ENCODE measurements at places on chromosomes 2 and 18. TPM values are rescaled to one million over a fixed set of nuclear protein-coding genes. Genes with fewer than 3 reads are reported as not detected.

DNA sequence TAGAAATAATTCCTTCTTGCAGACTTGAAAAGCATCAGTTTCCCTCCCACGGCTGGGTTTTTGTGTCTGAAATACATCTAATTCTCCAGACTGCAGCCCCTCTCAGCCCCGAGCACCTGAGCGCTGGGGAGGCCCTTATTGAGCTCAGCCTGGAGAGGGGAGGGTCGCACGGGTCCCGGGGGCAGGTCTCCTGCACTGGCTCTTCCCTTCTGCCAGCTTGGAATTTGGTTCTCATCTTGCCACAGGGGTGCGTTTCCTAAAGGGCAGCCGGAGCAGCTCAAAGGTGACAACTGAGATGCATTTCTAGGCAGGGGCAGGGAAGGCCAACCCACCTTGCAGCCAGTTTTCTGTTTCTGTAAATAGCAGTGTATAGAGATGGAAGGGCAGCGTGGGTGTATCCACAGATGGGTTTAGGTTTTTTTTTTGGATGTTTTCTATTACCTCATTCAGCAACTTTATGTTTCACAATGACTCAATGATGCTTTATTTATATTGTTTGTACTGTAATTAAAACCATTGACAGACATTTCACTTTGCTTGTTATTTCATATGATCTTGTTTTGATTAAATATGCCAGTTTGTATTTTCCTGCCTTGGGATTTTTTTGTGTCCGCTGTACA is 37.0 kb downstream of the GBX2 start:
- DNase-seq: no peak

DNA sequence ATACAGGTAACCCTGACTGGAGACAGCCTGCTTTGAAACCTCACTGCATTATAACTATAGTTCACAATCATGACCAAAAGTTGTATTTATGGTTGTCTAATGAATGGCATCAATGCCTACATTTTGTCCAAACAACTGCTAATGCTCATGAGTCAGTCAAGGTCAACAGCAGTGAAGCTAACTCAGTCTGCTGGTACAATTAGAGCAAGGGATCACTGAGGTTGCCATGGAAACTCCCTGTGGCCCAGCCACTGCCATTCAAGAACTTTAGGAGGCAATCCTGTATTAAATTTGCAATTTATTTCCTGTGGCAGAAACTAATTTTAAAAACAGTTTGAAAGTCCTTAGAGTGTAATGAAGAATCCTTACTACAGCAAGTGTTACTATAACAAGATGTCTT is 185.1 kb upstream of the SMAD7 start:
- DNase-seq: no peak

DNA sequence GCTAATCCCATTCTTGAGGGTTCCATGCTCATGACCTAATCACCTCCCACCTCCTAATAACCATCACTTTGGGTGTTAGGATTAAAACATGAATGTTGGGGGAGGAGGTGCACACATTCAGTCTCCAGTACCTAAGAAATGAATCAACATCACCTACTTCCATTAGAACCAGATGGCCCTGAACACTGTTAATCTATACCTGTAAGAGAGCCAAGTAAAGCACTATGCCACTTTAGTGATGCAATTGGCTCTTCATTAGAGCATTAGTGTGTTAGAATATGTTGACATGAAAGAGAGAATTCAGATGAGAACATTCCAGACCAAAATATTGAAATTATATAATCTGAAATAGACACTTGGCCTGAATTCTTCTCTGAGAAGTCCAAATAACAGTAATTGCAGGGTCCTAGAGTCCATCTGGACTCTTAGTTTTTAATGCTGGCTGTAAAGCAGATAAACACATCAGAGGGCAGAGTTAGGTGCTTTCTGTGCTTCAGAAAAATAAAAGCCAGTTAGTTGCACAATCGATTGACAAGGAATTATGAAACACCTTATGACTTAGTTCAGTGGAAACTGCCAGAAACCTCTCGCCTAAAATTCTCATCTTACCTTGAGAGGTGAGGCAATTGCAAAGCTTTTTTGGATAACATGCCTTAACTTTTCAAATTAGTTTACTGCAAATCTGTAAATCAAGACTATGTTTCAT is 923.7 kb downstream of the SLC4A3 start:
- no peak for DNase-seq

- no peak for DNase-seq
Measured at GRCh38 chr18:61949946-61950345, 57.1 kb upstream of the RNF152 start.

DNA sequence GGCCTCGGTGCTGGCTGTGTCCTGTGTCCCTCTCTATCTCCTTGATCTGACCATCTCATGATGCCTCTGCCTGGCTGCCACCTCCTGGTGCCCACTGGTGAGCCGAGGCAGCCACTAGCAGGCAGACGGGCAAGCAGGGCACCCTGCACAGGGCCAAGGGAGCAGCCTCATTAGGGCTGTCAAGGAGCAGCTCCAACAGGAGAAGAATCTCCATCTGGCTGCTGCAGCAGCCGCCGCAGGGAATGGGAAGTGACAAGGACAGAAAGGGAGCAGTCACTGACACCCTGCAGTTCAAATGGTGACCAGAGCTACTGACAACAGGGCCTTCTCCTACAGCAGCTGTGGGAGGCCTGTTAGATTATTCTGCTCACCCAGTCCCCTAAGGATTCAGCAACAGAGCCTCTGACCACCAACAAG is 32.6 kb downstream of the ALPK2 start:
- DNase-seq: no peak

- no peak for DNase-seq
Measured at GRCh38 chr2:63662028-63662804, 73.5 kb downstream of the MDH1 start.

TMEM182 gene
- polyA plus RNA-seq: 8.9 TPM

- no peak for DNase-seq
Measured at GRCh38 chr2:41764131-41764530, 283.7 kb upstream of the PKDCC start.

DNA sequence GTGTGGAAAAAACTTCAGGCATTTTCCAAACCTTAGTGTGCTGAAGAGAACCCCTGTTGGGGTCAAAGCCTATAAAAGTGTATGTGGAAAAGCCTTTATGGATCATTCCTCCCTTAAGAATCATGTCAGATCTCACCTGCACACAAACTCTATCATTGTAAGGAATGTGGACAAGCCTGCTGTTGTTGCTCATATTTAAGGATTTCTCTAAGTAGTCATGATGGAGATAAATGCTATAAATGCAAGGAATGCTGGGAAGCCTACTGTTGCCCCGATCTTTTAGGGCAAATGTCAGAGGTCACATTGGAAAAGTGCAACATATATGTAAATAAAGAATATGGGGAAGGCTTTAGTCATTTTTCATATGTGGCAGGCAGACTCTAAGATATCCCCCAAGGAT is 129.5 kb downstream of the ICOS start:
- no peak for DNase-seq

ITPRIPL1 gene
- 4.8 TPM for polyA plus RNA-seq

TTN gene
- polyA plus RNA-seq: 1.3 TPM

COL6A3 gene
- polyA plus RNA-seq: 236 TPM

GRCh38 chr18:56235481-56236013 is 402.8 kb downstream of the TXNL1 start:
- DNase-seq: no peak

Data from left renal cortex interstitium (tissue), 4 donors.